Vagina (tissue), 2 donors: ENCODE measurements at places on chromosomes 12 and 14.

- DNase-seq: no peak
Observed at GRCh38 chr12:241266-241665, 21.4 kb downstream of the SLC6A13 start.

DNA sequence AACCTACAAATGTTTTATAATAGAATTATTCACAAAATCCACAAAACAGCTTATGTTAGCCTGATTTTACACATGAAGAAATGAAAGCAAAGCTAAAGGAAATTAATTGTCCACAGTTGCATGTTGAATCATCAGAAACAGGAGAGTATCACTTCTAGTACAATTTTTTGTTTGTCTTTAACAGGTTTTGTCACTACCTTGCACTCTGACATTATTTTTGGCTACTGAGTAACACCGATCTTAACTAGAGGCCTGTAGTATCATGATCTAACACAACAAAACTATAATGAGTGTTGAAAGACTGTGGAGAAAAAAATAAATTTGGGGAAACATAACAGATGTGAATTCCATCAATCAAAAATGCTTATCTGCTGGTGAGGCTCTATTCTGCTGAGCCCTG is 60.1 kb downstream of the TAOK3 start:
- no peak for DNase-seq

DNA sequence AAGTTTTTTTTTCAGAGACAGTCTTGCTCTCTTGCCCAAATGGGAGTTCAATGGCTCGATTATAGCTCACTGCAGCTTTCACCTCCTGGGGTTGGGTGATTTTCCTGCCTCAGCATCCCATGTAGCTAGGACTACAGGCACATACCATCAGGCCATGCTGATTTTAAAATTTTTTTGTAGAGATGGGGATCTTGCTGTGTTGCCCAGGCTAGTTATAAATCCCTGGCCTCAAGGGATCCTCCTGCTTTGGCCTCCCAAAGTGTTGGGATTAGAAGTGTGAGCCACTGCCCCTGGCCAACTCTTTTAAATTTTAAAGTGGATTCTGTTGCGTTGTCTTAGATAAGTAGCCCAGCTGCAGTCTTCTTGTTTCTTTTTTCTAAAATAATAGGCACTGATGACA is 115.8 kb downstream of the RAD51B start:
- DNase-seq: no peak

- DNase-seq: no peak
Observed at GRCh38 chr14:90523961-90524875, 127.4 kb downstream of the CALM1 start.

- DNase-seq: no peak
Observed at GRCh38 chr14:44812672-44813071, 149.1 kb downstream of the KLHL28 start.

- DNase-seq: no peak
Observed at GRCh38 chr12:13592063-13592942, 389.1 kb downstream of the GRIN2B start.

- DNase-seq: no peak
Observed at GRCh38 chr14:79598339-79598738, 613.0 kb downstream of the DIO2 start.

GRCh38 chr14:82626156-82627066 is 1092.8 kb upstream of the SEL1L start:
- no peak for DNase-seq

- no peak for DNase-seq
Observed at GRCh38 chr12:12551115-12551514, 11.5 kb downstream of the DUSP16 start.

DNA sequence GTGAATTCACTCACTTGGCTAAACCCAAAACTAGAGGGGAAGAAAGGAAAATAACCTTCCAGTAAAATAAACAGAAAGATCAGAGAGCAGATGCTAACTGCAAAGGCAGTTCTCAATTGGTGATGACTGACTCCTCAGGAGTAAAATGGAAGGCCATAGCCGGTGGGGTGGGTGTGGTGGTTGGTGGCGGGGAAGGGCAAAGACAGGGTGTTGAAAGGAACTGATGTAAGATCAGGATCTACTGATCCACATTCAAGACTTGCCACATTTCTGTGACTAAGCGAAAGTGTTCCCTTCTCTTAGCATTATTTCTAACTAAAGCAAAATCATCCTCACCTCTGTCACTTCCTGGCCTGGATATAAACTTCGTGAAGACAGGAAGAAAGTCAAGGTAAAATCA is 26.3 kb upstream of the TC2N start:
- no peak for DNase-seq

- DNase-seq: no peak
Observed at GRCh38 chr14:93269341-93270068, 62.4 kb downstream of the UBR7 start.

GRCh38 chr12:25785134-25785533 is 173.3 kb upstream of the RASSF8 start:
- DNase-seq: no peak

- no peak for DNase-seq
Observed at GRCh38 chr14:22769369-22769768, 2.9 kb downstream of the OXA1L start.

GRCh38 chr12:109999983-110000505 is 814 bp downstream of the ANKRD13A start:
- DNase-seq: no peak

DNA sequence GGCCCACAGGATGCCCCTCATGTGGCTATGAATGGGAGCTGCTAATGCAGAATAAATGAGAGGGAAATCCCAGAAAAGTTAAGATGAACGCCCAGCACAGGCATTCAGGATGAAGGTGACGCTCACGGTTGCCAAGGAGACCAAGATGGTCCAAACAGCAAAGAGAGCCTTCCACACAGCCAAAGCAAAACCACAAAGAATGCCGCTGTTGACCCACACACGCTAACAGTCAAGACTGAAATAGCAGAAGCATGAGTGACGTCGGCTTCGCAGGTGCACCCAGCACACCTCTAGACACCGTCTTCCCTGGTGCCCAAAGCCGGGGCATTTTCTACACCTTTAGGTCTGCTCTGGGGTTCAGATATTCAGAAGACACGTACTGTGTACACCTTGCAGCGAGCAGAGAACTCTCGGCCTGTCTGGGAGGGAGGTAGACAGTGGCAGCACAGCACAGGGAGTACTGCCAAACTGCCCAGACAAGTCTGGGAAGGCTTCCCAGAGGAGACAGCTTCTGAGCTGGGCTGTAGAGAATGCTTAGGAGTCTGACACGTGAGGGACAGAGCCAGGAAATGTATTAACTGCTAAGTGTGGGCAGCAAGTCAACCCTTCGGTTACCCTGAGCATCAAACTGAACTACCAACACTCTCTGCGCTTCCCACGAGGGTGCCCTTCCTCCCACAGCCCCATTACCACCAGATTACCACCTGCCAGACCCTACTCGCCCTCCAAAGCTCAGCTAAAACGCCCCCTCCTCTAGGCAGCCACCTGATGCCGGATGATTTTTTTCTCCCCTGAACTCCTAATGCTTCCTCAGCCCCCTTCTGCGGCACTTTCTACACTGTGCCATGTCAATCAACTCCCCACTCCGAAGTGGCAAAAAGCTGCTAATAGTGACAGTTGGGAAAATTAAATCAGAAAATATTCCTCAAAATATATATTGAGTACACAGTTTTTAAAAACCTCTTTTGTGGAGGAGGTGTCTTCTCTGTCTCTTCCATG is 50.1 kb downstream of the CCDC88C start:
- no peak for DNase-seq

- no peak for DNase-seq
Observed at GRCh38 chr12:97813301-97813700, 350.7 kb downstream of the RMST start.
